ENCODE measurements at places on chromosomes 2 and 18.

DNA sequence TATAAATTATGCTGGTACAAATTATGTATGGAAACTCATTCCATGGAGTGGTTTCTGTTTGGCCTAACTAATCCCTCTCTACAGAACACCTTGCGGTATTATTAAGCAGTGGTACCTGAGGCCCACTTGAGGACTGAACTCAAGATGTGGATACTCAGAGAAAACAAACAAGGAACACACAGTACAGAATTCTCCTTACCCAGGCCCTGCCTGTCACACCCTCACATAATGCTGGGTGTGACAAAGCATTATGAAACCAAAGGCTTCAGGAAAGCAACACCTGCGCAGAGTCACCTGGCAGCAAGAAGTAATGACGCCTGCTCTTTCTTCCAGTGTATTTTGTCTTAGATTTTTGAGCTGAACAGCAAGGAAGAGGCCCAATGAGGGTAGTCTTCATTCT is 264.7 kb downstream of the PAX3 start:
- DNase-seq, result no peak

DNA sequence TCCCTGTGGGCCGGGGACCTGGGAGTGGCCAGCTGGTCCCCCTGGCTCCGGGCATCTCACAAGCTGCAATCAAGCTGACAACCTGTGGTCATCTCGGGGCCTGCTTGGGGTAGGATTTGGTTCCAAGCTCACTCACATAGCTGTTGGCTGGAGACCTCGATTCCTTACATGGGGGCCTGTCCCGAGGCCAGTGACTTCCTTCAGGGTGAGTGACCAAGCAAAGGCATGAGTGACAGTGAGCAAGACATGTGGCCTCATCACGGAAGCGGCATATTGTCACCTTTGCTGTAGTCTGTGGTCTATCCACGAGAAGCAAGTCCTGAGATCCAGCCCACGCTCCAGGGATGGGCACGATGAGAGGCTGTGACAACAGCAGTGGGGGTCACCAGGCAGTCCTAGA is 131.4 kb upstream of the ID2 start:
- DNase-seq, result no peak

GRCh38 chr2:126866451-126866850 is 32.2 kb upstream of the TEX51 start:
- no peak for DNase-seq

- DNase-seq, result no peak
Measured at GRCh38 chr18:22214731-22215528, 45.5 kb downstream of the GATA6 start.

- no peak for DNase-seq
Measured at GRCh38 chr2:110983133-110983532, 137.6 kb upstream of the BCL2L11 start.

GRCh38 chr2:134232868-134233727 is 20.8 kb upstream of the MGAT5 start:
- peak; percentile 36 for DNase-seq

- DNase-seq, result no peak
Measured at GRCh38 chr18:73292156-73292555, 424.4 kb upstream of the NETO1 start.

DNA sequence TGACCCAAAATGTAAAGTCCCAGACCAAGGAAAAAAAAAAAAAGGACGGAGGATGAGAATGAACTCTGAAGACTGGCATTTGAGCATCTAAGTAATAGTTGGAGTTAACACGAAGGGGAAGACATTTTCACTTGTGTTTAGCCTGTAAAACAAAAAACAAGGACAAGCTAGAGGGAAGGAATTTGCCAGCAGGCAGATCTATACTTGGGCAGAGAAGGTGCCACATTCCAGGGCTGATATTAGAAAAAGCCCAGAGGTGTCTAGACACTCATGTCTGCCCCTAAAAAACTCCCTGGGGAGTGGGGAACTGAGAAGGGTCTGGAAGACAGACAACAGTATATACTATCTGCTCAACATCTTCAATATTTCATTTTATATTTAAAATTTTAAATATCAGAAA is 171.1 kb downstream of the ZEB2 start:
- no peak for DNase-seq

DNA sequence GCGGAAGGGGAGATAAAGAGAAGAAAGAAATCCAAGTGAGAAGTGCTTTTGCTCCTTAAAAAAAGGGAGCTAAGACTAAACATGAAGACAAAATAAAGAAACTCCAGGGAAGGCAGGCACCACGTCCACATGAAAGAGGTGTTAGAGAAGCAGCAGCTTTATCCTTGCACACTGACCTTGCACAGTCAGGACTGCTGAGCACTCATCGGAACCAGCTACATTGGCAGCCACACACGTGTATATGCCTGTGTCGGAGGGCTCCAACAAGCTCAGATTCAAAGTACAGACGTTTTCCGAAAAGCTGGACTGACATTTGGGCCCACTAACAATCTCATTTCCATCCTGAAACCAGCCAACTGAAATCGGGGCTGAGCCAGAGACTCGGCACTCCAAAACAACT is 88.2 kb downstream of the TTN start:
- DNase-seq, result no peak

- peak; percentile 30 for DNase-seq
Measured at GRCh38 chr2:64212346-64212745, 68.1 kb upstream of the PELI1 start.

DNA sequence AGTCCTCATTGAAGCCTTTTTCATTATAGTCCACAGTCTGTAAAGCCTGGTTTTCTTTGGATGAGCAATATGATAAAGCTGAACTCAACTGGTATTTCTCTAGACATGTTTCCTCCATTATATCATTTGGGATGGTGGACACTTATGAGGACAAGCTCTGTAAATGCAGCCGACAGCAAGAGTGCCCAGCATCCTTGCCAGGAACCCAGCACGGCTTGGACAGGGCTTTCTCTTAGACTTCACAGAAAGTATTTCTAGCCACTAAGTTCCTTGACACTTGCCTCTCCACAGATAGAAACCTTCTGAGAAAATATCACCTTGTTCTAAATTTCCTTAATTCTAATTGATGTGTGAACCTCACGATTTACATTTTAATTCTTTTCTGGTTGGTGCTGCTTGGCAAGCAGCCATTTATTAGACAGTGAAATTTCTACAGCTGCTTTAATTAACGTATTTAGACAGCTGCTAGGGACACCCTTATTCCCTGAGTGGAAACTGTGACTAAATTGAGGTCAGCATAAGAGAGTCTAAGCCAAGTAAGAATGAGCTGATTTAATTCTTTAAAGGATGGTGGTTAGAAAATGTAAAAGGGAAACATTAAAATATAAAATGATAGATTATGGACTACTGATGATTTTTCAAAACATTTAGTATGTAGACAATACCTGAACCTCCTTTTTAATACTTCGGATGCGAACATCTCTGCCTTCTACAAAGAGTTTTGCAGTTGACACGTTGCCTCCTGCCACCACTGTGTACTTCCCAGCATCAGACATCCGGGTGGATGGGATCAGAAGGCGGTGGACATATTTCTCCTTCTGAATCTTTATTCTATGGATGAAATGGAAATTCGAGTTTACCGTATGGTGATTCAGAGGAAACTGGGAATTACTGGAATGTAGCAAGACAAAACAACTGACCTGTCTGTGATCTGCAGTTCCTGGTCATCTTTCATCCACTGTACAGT is 39.8 kb downstream of the TTN start:
- DNase-seq, result no peak

DNA sequence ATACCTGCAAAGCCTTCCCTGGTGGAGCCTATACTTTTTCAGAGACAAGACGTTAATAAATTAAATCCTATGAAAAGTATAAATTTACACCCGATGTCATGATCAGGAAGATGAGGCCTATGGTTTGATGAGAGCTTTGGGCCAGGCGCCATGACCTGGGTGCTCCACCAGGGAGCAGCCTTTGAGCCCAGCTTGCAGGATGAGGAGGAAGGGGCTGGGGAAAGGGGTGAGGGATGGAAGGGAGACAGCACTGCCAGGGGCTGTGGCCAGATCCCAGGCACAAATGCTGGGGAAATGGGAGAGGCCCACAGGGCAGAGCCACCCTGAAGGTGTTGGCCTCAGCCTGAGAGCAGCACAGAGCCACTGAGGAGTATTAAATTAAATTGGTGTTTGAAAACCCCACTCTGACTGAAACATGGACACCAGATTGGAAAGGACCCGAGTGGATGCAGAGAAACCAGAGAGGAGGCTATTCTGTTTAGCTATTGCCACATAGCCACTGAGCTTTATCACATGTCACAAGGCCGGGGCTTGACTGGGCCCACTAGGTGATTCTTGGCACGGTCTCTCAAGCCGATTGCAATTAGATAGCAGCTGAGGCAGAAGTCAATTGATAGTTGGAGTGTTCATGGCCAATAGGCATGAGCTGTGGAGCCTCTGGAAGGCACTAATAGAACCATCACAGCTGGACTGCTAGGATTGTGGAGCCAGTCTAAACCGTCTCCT is 9.6 kb upstream of the FAHD2A start:
- DNase-seq, result no peak

DNA sequence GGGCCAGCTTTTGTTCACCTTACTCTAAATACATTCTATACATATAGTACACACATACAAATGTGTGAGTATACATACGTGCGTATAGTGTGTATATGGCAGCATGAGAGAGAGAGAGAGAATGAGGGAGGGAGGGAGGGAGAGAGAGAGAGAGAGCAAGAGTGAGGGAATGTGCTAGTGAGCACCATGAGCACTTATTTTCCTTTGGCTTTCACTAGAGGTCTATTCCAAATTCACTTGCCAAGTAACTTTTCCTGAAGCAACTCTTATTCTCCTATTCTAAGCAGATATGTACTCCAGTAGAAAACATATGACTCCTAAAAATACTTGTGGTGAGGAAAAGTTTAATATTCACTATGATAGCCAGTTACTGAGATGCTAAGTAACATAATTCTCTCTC is 85.7 kb downstream of the COBLL1 start:
- no peak for DNase-seq

GRCh38 chr2:8413589-8414135 is 268.2 kb upstream of the ID2 start:
- DNase-seq, result no peak
